Endothelial cell (in vitro differentiated cells): ENCODE measurements at places on chromosomes 12 and 14.

- no peak for DNase-seq
Observed at GRCh38 chr14:38224338-38224737, 16.6 kb downstream of the SSTR1 start.

DNA sequence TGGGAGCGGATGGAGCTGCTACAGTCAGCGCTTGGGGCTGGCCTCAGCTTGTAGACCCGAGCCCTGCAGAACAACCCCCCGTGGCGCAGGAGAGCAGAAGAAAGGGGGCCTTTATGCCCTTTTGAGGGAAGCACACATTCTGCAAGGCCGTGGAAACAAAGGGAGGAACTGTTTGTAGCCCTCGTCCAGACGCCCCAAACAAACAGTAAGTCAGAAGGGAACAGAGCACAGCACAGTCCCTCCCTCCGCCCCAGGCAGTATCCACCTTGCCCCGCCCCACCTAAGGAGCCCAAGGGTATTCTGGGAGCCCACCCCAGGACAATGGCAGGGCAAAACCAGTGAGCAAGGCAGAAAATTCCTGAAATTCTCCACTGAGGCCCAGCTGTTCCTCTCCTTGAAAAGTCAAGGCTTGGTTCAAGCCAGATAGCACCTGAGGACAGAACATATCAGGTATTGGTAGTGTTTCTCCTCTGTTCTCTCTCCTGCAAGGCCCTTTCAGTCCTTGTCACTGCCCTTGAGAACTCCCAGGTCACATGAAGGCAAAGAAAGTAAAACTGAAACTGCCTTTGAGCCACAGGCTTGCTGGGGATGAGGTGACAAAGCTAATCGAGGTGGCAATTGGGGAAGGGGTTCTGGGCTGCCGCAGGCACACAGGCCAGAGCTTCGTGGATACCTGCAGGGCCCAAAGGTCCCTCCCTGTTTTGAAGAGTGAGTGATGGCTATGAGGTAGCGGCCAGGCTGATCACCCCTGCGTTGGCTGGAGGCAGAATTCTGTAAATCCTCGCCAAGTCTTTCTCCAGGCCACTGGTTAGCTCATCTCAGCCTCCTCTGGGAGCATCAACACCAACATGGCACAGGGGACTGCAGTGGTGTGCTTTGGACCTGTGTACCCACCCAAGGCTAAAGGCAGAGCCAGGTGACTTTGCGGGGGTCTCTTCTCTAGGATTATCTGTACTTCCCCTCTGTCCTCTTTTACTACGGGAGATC is 499 bp downstream of the DGLUCY start:
- peak; percentile 76 for DNase-seq

GRCh38 chr14:64691376-64691775 is 12.8 kb upstream of the PLEKHG3 start:
- DNase-seq: no peak

- DNase-seq: no peak
Observed at GRCh38 chr14:100622224-100622623, 35.0 kb upstream of the BEGAIN start.

DNA sequence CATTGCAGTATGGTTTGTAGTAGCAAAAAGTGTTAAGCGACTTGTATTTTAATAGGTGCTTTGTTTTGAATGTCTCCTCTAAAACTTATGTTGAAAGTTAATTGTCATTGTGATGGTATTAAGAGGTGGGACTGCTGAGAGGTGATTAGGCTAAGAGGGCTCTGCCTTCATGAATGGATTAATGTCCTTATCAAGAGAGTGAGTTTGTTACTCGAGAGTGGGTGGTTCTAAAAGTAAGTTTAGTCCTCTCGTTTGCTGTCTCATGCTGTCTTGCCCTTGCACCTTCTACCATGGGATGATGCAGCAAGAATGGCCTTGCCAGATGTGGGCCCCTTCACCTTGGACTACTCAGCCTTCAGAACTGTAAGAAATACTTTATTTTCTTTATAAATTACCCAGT is 17.4 kb downstream of the ZDHHC17 start:
- DNase-seq: no peak

DNA sequence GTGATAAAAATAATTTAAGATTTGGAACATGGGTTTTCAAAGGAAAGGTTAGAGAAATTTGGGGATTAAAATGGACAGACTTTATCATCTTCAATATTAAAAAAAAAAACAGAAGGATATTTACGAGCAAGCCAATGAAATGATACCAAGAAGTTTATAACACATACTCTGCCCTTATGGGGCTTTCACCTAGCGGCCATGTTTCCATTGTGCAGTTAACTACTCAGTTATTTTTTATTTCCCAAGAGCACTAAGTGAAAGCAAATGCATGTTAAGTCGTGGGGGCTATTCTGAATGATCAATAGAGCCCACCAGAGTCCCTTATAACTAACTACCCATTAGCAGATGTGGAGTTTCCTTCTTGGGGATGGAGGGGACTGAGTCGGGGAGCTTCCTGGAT is 53.9 kb downstream of the ETV6 start:
- DNase-seq: no peak

GRCh38 chr12:104064842-104065427 is 604 bp downstream of the HCFC2 start:
- peak; percentile 13 for DNase-seq
